CD4-positive, alpha-beta T cell treated with Interleukin-2 at 100 ng/mL for 4 hours (primary cell): ENCODE measurements at places on chromosomes 4 and X.

- no peak for DNase-seq
Measured at GRCh38 chr4:168859888-168860694, 150.0 kb downstream of the CBR4 start.

- DNase-seq = no peak
Measured at GRCh38 chr4:5399124-5399523, 309.2 kb downstream of the EVC2 start.

DNA sequence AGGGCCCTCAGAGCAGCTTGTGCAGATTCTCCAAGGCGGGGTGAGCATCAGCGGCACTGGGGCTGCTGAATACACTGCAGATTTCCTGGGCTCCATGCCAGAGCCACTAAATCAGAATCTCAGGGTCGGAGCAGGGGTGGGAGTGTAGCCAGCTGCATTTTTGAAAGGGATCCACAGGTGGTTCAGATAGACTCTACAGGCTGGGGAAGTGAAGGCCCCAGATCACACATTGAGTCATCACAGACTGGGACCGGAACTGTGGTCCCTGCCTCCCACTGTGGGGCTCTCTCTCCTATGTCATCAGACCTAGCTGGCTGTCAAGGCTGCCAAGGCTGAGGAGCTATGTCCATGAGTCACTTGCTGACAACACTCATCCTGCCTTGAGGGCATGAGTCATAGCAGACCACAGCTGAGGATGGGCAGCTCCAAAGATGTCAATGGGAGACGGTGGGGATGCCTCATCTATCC is 162.3 kb upstream of the MAMLD1 start:
- DNase-seq = peak; percentile 4

DNA sequence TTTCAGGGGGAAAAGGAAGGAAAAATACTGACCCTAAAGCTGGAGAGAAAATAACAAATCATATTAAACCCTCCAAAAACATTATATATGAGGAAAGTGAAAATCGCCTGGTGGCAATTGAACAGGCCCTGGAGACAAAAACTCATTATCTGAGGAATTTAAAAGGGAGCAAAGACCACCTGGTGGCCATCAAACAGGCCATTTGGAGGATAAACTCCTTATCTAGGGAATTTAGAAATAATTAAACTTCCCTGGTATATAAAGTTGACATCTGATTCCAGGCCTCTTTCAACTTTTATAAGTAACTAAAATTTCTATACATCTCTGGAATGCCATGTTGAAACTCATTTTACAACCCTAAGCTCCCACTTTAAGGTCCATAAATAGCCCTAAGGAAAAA is 35.2 kb downstream of the CHM start:
- DNase-seq = no peak

DNA sequence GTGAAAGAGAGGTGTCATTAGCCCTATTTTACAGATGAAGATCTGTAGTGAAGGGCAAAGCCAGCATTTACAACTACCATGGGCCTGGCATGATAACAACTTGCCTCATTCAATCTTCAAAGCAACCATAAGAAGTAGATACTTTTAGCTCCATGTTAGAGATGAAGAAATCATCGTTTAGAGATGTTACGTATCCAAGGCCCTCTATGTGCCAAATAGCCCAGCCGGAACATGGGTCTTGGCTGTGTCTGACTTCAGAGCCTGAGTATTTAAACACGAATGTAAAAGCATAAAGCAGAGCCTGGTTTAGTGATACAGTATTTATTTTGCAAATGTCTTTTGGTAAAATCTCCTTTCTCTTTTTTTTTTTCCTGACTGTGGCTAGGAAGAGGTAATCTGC is 197.1 kb downstream of the RASL11B start:
- no peak for DNase-seq

DNA sequence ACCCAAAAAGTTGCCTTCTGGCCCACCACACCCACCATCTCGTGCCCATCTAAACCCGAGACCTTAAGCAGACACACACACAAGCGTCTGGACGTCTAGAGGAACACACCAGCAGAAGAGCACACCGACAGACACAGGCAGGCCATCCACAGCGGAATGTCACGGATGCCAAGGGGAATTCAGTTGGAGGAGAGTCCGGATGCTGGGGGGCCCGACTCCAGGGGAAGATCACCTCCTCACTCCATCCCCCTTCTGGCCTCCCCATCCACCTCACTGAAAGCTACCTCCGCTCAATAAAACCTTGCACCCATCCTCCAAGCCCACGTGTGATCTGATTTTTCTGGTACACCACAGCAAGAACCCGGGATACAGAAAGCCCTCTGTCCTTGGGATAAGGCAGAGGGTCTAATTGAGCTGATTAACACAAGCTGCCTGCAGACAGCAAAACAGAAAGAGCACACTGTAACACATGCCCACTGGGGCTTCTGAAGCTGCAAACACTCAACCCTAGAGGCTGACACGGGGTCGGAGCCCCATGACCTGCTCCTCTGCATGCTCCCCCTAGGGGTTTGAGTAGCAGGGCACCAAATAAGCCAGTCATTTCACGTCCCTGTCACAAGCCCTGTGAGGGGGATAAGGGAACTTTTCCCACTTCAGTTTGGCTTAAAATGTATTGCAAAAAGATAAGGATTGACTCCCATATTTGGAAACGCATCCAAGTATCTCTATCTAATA is 339.6 kb upstream of the PCDH10 start:
- DNase-seq = no peak
